ENCODE measurements at places on chromosomes 6 and 20. TPM values are rescaled to one million over a fixed set of nuclear protein-coding genes. Genes with fewer than 3 reads are reported as not detected.
A peak's percentile ranks its signal among the peaks of the same experiment; 100 is the strongest.

DNA sequence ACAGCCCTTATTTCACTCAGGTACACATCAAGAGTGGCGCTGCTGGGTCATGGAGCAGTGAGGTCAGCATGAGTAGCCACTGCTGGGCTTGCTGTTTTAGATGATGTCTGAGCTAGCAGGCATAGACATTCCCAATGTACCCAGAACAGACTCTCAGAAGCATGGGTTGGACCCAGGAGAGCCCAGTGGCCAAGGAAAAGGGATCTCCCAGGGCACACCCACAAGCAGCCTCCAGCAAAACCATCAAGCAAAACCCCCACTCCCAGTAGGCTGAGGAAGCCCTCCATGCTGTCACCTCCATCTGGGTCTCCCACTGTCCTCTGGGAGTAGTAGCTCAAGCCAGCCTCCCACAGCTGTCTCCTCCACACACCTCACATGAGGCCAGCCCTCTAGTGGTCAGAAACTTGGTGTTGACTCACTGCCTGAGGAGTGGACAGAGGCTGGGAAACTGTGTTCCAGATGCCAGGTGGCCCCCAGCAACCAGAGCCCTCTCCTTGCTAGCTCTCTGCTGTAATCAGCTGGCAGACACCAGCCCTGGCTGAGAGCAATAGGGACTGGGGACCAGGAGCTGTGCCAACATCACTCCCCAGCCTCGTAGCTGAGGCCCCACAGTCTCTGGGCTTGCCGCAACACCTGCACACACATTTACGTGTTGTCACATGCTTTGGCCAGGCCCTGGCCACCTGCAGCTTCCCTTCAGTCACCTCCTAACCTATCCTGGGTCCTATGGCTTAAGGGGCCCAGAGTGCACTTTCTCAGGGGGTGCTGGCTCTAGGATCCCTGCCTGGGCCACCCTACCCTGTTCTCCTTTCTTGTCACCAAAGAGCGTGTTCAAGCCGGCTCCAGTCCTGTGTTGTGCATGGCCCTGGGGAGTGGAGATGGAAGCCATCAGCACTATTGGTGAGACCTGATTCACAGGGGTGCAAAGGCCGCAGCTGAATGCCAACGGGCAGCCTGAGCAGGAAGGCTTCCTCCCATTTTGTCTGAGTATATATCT, 1.9 kb upstream of the AP5S1 start:
- H3K36me3 ChIP-seq = peaks cover 7% of the 10 kb centered on the region
- no peaks in the 10 kb centered on the region for H3K27me3 ChIP-seq
- H3K4me1 ChIP-seq = peaks cover 39% of the 10 kb centered on the region
- DNase-seq = peak; percentile 90
- peak overlapping the region; percentile 98 for H3K27ac ChIP-seq

MYT1 gene
- not detected for total RNA-seq

DNA sequence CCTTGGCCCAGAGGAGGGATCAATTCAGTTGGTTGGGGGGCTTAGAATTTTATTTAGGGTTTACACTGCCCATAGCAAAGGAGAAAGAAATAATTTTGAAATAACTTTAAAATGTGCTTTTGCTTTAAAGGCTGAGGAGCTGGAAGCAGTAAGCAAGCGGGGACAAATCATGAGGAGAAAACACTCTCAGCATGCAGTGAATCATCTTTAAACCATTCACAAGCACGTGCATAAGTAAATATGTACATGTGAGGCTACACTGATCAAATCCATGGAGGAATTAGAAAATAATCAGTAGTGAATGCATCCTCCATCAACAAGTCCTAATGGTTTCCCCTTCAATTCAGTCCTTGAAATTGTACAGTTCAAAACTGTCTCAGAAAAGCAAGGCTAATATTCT, 181.0 kb downstream of the MTFR2 start:
- H3K4me1 ChIP-seq = peaks cover 16% of the 10 kb centered on the region
- H3K27me3 ChIP-seq = no peaks in the 10 kb centered on the region
- H3K4me3 ChIP-seq = no peak overlapping the region
- H3K27ac ChIP-seq = no peak overlapping the region
- DNase-seq = no peak

DNA sequence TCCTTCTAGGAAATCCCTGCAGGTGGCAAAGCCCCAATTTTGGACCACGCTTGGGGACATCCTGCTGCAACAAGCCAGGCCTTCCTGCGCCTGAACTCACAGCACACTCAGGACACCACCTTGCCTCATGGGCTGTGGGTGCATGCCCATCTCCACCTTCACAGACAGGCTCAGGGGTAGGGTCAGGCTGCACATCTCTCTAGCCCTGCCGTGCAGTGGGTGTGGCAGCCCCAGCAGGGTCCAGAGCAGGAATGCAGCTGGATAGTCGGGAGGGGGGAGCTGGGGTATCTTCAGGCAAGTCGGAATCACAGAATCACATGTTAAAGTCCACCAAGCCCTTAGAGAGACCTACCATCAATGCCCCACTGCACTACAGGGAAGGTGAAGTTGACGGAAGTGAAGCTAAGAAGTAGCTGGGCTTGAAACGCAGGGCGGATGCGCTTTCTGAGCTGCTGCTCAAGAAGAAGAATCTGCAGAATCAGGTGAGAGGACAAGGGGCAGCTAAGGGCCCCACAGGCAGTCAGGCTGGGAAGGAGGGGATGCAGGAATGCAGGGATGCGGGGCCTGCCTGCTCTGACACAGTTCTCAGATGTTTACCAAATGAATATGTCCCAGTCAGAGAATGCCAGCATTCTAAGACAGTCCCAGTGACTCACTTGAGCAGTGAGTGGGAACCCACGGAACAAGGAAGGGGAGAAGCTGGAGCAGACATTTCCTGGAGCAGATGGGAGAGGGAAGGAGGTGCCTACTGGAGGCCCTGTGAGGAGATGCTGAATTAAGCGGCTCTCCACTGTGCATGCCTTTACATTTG, 11.3 kb downstream of the SERPINB6 start:
- no peaks in the 10 kb centered on the region for H3K27me3 ChIP-seq
- H3K4me3 ChIP-seq = no peak overlapping the region
- H3K36me3 ChIP-seq = peaks cover 1% of the 10 kb centered on the region

DNA sequence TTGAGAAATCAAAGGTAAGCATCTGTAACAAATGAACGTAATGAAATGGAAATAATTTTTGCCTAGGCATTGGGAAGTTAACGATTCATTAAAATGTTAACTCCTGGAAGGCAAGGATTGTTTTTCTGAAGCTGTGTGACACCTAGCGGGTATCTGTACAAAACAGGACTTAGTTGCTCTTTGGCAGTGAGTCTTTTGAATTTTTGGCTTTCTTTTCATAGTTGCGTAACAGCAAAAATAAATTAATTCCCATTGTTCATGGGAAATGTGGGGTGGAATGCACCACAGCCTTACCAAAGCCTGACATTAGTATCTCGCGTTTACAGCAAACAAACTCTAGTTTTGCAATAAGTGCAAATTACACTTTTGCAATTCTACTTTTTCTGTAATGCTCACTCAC, 92.7 kb upstream of the DTNBP1 start:
- no peak for DNase-seq
- no peaks in the 10 kb centered on the region for H3K36me3 ChIP-seq
- H3K4me1 ChIP-seq = no peaks in the 10 kb centered on the region
- H3K27me3 ChIP-seq = no peaks in the 10 kb centered on the region

GRCh38 chr6:142240179-142240578, 61.6 kb upstream of the ADGRG6 start:
- DNase-seq = no peak

TMEM200A gene
- 11.2 TPM for total RNA-seq

C6orf15 gene
- not detected for total RNA-seq

DNA sequence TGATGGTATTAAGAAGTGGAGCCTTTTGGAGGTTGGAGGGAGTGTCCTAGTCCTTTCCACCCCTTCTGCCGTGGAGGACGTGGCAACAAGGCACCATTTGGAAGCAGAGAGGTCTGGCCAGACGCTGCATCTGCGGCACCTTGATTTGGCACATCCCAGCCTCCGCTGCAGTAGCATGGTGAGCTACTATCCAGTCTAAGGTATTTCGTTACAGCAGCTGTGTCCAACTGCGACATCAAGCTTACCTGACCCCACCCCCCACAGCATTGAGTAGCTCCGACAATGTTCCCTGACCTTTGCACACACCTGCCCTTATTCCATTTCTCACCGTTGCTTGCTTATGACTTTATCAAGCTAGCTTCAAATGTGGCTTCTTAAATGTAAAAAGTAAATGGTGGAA, 29.8 kb upstream of the SYNJ2 start:
- no peak for DNase-seq
- H3K27me3 ChIP-seq = no peaks in the 10 kb centered on the region
- H3K36me3 ChIP-seq = peaks cover 25% of the 10 kb centered on the region
- no peaks in the 10 kb centered on the region for H3K4me1 ChIP-seq

GRCh38 chr6:108133594-108134179, 32.1 kb upstream of the NR2E1 start:
- peak; percentile 90 for DNase-seq
- H3K27me3 ChIP-seq = peaks cover 9% of the 10 kb centered on the region
- H3K4me3 ChIP-seq = peak overlapping the region; percentile 72
- peaks cover 28% of the 10 kb centered on the region for H3K4me1 ChIP-seq
- peak overlapping the region; percentile 95 for H3K27ac ChIP-seq

DNA sequence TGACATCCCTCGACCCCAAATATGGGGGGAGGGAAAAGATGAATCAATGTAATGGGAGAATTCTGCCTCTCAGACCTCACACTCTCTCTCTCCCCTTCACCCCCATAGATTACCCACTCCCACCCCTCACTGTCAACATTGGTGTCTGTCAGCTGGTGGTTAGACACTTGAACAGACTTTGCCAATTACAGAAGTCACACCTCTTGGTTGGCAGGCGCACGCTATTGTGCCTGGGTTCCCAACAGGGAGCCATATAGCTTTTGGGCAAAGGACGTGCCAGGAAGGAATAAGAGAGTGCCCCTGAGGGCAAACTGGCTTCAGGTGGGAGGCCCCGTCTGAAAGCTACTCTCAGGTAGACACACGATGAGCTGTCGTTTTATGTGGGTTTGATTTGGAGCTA, 54.1 kb upstream of the FYN start:
- peaks cover 22% of the 10 kb centered on the region for H3K4me1 ChIP-seq
- H3K36me3 ChIP-seq = peaks cover 6% of the 10 kb centered on the region
- DNase-seq = no peak
- H3K4me3 ChIP-seq = no peak overlapping the region
- H3K27me3 ChIP-seq = no peaks in the 10 kb centered on the region

GRCh38 chr6:4575714-4576113, 200.5 kb upstream of the CDYL start:
- H3K4me1 ChIP-seq = peaks cover 21% of the 10 kb centered on the region
- H3K27me3 ChIP-seq = no peaks in the 10 kb centered on the region
- peak; percentile 51 for DNase-seq
- H3K4me3 ChIP-seq = no peak overlapping the region
- peak overlapping the region; percentile 52 for H3K27ac ChIP-seq

SCGN gene
- not detected for total RNA-seq

GRCh38 chr20:11103866-11104265, 430.1 kb upstream of the JAG1 start:
- H3K27me3 ChIP-seq = no peaks in the 10 kb centered on the region
- no peak overlapping the region for H3K27ac ChIP-seq
- peaks cover 9% of the 10 kb centered on the region for H3K4me1 ChIP-seq
- no peaks in the 10 kb centered on the region for H3K36me3 ChIP-seq

- H3K4me1 ChIP-seq = peaks cover 9% of the 10 kb centered on the region
- no peaks in the 10 kb centered on the region for H3K27me3 ChIP-seq
- H3K4me3 ChIP-seq = no peak overlapping the region
Measured at GRCh38 chr6:169571123-169571962, 130.5 kb downstream of the WDR27 start.

KCNQ5 gene
- total RNA-seq = 5.5 TPM

GRCh38 chr6:137497721-137498463, 3.7 kb upstream of the OLIG3 start:
- no peak overlapping the region for H3K27ac ChIP-seq
- peaks cover 27% of the 10 kb centered on the region for H3K4me1 ChIP-seq
- no peak overlapping the region for H3K4me3 ChIP-seq
- peaks cover 3% of the 10 kb centered on the region for H3K36me3 ChIP-seq

DNA sequence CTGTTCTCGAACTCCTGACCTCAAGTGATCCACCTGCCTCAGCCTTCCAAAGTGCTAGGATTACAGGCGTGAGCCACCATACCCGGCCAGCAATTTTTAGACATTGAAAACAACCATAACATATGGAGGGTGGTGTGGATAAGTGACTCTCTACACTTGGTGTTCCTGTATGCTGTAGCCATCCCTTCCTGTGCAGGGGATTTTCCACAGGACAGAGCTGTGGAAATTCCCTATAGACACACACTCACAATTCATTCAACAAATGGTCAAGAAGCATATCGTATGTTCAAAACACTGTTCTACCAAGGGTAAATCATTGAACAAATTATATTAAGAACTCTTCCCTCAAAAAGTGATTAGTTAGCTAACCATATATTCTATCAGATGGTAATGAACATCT, 6.3 kb downstream of the BTN2A1 start:
- peaks cover 27% of the 10 kb centered on the region for H3K4me1 ChIP-seq
- H3K36me3 ChIP-seq = peaks cover 87% of the 10 kb centered on the region
- H3K4me3 ChIP-seq = no peak overlapping the region
- no peaks in the 10 kb centered on the region for H3K27me3 ChIP-seq
- DNase-seq = no peak

DNA sequence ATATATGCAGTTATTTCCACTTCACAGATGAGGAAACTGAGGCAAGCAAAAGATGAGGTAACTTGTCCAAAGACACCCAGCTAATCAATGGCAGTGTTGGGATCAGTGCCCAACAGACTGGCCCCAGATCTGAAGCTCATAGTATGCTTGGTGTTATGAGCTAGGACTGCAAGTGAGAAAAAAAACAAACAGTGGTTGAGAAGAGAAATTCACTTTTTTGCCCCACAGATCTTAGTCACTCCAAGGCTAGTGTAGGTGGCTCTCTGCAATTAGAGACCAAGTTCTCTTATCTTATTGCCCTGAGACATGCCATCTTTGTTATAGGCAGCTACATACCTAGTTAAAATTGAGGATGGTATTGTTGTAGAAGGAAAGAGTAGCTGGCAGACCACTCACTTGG, 16.3 kb downstream of the PLEKHG1 start:
- H3K27ac ChIP-seq = no peak overlapping the region
- DNase-seq = no peak
- peaks cover 18% of the 10 kb centered on the region for H3K27me3 ChIP-seq
- H3K4me1 ChIP-seq = no peaks in the 10 kb centered on the region
- H3K4me3 ChIP-seq = no peak overlapping the region

GRCh38 chr20:62186887-62187866, 4.3 kb downstream of the MTG2 start:
- peaks cover 7% of the 10 kb centered on the region for H3K36me3 ChIP-seq
- DNase-seq = no peak
- peak overlapping the region; percentile 33 for H3K27ac ChIP-seq
- no peaks in the 10 kb centered on the region for H3K27me3 ChIP-seq
- H3K4me1 ChIP-seq = peaks cover 28% of the 10 kb centered on the region

- no peaks in the 10 kb centered on the region for H3K4me1 ChIP-seq
- H3K27me3 ChIP-seq = no peaks in the 10 kb centered on the region
- no peak overlapping the region for H3K27ac ChIP-seq
- DNase-seq = peak; percentile 25
- peaks cover 24% of the 10 kb centered on the region for H3K36me3 ChIP-seq
Measured at GRCh38 chr20:39036851-39037250, 74.7 kb downstream of the DHX35 start.

DYNLT2 gene
- 3.0 TPM for total RNA-seq

- H3K4me1 ChIP-seq = no peaks in the 10 kb centered on the region
- no peak overlapping the region for H3K4me3 ChIP-seq
- no peak for DNase-seq
- H3K36me3 ChIP-seq = no peaks in the 10 kb centered on the region
Measured at GRCh38 chr6:77650098-77650663, 2.7 kb upstream of the MEI4 start.

- DNase-seq = no peak
- H3K27ac ChIP-seq = no peak overlapping the region
- H3K27me3 ChIP-seq = peaks cover 34% of the 10 kb centered on the region
- H3K4me1 ChIP-seq = peaks cover 10% of the 10 kb centered on the region
- H3K4me3 ChIP-seq = no peak overlapping the region
- H3K36me3 ChIP-seq = no peaks in the 10 kb centered on the region
Measured at GRCh38 chr6:87799651-87800050, 97.6 kb upstream of the AKIRIN2 start.
